ENCODE measurements at places on chromosomes 5 and 9.

- no peak for DNase-seq
Observed at GRCh38 chr9:136328622-136329041, 1.3 kb downstream of the GPSM1 start.

- DNase-seq: no peak
Observed at GRCh38 chr9:87599901-87600610, 102.4 kb downstream of the DAPK1 start.

DNA sequence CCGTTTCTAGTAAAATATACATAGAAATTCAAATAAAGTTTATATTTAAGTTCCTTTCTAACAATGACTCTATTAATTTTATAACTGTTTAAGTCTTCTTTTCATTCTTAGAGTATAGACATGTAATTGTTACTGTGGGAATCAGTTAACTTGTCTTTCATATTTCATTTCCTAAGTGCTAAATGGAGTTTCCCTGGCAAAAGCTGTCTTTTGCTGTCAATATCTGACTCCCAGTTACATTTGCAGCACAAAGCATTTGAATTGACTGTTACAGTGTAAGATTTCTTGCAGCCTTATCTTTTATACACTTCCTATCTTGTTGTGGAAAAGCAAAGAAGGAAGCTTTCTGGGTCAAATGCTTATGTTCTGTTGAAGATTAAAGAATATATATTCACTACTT lies 1026.3 kb downstream of the CDH9 start:
- DNase-seq: no peak

GRCh38 chr5:177449140-177450061 lies 2.8 kb downstream of the PRR7 start:
- DNase-seq: no peak

DNA sequence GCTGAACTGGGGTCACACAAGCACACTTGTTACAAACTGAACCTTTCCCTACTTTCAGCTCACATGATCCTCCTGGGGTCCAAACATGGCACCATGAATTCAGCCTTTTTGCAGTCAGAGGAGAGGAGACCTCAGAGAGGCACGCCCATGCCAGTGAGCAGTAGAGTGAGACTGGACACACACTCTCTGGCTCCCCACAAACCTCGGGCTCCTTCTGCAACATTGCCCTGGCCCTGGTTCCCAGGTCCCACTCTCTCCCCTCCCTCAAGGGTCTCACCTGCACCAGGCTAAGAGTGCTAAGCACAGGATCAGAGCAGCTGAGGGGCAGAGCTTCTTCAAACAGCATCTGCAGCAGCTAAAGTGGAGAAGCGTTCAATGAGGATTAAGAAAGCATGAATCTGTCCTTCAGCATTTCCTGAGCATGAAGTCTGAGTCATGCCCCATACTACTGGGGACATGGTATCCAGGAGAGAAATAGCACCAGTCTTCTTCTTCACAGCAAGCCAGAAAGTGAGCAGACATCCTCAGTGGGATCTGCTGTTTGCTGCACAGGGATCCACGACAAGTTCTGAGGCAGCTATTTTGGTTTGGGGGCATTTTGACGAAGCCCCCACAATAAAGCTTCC lies 27.2 kb downstream of the SLC35A4 start:
- no peak for DNase-seq

DNA sequence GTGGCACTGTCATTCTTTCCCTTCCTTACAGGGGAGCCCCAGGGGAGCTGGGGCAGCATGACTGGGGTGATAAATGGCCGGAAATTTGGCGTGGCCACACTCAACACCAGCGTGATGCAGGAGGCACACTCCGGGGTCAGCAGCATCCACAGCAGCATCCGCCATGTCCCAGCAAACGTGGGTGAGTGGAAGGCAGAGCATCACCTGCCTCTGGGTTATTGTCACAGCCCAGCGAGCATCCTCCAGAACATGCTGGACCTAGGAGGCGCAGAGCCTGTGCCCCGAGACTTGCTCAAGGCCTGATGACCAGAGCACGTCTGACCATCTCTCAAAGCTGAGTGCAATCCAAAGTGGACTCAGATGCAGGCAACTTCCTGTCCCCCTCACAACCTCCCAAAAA lies 22.2 kb upstream of the ASS1 start:
- DNase-seq: no peak

DNA sequence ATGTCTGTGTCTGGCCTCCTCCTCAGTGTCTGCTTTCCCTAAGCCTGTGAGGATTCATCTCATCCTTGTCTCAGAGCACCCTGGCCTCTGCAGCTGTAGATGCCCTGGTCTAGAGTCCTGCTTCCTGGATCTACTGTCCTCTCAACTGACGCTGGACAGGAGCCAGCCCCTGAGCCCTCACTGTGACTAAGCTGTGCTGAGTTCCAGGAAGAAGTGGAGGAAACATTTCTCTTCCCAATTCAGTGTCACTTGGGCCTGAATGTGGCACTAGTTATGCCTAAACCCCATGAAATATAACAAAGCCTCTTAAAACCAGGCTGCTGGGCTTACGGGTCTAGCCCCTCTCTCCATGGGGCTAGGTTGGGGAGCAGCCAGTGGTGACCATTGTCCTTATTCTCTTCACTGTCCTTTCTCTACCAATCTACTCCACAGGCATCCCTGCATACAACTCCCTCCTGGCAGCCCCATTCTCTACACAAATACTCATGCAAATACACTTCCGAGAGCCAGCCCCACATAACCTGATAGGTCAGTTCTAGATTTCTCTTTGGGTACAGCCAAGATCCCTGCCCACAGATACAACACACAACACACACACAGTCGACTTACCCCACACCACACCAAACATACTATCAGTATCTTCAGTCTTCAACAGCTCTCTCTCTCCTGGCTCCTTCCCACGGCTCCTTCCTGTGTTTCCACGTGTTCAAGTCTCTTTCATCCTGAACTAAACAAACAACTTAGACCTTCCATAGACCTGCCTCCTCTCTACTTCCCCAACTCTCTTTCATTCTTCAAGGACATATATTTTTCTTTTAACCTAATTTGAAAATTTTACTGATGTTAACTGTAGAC lies 220.8 kb downstream of the SNX18 start:
- no peak for DNase-seq

GRCh38 chr9:2066312-2067273 lies 51.4 kb downstream of the SMARCA2 start:
- DNase-seq: no peak

GRCh38 chr9:8660383-8660782 lies 860.8 kb upstream of the DMAC1 start:
- no peak for DNase-seq

DNA sequence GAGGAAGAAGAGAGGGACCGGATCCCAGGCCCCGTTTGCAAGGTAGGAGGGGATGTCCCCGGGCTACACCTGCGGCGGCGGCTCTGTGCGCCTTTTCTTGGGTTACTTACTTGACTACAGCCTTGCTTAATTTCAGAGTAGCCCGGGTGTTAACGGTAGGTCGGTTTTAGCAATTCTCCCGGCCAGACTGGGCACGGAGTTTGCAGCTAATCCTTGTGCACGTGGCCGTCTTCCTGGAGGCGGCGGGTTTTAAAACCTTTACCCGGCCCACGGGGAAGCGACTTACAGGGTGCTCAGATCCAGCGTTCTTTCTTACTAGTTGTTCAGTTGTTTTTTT lies 313 bp downstream of the BRIX1 start:
- DNase-seq: no peak

DNA sequence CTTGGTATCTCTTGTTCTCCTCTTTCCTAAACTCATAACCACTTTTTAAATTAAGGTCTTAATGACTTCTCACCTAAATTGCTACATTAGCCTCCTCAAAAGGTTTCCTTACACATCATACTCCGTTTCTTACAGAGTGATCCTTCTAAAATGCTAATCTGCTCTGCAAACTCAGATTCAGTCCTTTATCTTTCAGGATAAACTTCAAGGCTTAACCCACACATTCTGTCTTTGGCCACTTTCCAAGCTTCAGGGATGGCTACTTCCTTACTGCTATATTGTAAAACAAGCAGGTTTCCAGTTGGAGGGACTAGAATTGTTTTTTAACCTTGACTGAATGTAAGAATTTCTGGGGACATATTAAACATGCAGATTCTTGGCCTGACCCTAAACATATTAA lies 105.5 kb upstream of the CHD1 start:
- DNase-seq: no peak

DNA sequence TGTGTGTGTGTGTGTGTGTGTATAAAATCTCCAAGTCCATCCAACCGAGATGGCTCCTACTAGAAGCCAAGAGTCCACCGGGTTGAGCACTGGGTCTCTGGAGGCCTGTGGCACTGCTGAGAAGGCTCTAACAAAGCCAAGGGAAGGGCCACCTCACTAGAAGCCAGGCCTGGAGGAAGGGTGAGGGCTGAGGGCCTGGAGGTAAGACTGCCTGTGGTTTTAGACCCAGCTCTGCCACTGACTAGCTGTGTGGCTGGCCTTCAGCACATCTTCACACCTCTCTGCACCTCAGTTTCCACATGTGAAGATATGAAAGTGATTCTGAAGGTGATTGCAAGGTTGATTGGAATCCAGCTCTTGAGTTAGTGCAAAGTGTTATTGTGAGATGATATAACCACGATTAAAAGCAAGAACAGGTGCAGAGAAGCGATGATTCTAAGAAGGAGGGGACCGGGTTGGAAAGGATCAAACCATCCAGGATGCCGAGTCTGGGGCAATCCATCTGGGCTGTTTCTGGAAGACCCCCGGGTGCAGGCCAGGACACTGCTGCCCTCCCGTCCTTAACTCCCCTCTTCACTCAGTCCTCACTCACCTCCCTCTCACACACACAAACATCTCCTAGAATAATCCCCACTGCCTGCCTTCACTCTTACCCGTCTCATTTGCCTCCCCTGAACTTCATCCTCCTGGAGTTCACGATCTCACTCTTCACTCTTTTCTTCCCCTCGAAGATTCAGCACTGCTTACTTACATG lies 2.3 kb downstream of the IL4 start:
- DNase-seq: no peak

- DNase-seq: no peak
Observed at GRCh38 chr9:119368681-119369581, at the start of gene BRINP1. Gene BRINP1 (minus strand): TSS chr9:119369435. CDS start chr9:119313355, 56,080 bp downstream.

DNA sequence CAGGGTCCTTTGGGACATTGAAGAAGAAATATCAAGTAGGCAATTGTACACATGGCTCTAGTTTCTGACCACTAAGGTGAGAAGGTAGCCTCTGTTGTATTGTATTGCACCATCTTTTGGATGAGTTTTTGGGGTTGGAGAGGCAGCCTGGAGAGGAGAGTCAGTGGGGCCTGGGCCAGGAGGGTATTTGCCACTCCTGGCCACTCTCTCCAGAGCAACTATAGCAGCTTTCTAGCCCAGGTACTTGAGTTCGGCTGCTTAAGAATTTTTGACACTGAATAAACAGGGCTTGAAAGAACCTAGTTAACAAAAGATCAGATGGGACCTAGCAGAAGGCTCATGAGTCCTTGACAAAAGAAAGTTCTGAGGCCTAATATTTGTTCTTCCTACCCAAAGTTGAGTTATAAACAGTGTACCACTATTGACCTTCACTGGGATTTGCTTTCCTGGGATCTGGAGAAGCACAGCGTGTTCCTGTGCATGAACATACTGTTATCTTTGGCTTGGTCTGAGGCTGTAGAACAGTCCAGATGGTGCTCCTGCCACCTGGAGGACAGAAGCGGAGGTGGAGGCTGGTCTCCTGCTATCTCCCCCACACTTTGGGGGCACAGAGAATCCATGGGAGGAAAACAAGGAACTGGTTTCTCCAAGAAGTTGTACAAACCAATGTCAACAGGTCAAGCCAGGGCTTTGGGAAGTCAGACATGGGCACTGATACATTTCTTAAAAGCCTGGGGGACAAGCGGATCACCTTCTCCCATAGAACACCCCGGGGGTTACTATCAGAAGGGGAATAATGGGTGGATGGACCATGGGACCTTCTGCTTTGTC lies 110.4 kb upstream of the LIFR start:
- no peak for DNase-seq

GRCh38 chr5:175638305-175638704 lies 19.6 kb upstream of the HRH2 start:
- DNase-seq: no peak

DNA sequence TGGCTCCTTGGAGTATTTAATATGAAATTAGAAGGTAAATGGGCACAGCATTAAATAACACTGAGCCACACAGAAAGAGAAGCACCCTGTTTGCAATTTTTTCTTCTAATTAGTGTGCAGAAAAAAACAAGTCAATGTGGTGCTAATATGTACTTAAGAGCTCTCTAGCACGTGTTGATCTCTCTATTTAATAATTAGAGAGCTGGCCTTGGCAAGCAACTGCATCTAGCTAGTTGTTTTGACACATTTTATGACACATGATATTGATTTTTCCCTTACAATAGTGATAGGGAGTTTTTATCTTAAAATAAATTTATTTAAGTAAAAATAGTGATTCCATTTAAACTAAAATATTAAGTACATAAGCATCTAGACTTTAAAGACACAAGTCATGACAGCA lies 54.5 kb upstream of the NUDT12 start:
- no peak for DNase-seq

- no peak for DNase-seq
Observed at GRCh38 chr9:136010176-136010575, 49.0 kb upstream of the UBAC1 start.

- no peak for DNase-seq
Observed at GRCh38 chr9:120152295-120152694, 427.7 kb downstream of the CDK5RAP2 start.

- DNase-seq: no peak
Observed at GRCh38 chr5:80481019-80481893, 6.6 kb upstream of the FAM151B start.

GRCh38 chr5:109529987-109530386 lies 120.2 kb upstream of the PJA2 start:
- no peak for DNase-seq

- no peak for DNase-seq
Observed at GRCh38 chr5:135178476-135179155, 144.6 kb upstream of the PITX1 start.

GRCh38 chr5:55856516-55857246 lies 5.5 kb downstream of the IL31RA start:
- no peak for DNase-seq

GRCh38 chr5:132470010-132470392 lies 20.6 kb downstream of the IRF1 start:
- DNase-seq: no peak

DNA sequence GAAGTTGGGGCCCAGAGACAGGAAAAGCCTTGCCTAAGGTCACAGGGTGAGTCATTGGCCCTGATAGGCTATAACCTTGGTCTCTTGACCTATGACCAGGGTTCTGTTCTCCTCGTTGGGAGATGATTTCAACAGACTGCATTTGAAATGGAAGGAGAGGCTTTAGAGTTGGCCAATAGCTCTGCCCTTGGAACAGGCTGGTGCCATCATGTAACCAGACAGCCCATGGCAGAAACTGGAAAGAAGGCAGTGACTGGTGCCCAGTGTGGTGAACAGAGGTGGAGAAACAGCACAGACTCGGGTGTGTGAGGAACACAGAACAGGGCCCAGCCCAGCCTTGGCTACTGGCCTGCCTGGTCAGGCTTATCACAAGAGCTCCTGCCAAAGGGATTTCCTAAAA lies 109.8 kb upstream of the SLC25A48 start:
- DNase-seq: no peak

GRCh38 chr5:152542741-152543140 lies 137.7 kb upstream of the NMUR2 start:
- no peak for DNase-seq

DNA sequence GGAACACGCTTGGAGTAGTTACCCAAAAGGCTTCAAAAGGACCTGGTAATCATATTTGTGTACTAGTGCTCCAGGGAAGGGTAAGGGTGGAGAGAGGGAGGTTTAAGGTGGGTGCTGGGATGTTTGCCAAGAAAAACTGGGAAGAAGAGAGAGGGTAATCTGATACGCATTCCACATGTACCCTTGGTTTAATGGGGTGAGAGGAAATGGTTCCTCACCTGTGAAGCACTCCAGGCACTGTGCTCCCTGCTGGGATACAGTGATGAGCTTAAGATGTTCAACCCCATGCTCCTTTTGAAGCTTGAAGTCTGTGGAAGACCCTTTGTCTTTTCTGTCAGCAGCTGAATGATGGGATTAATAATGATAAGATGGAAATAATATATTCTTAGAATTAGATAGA lies 98.4 kb downstream of the COX7C start:
- DNase-seq: no peak
